ENCODE measurements at places on chromosomes 7 and 10.

DNA sequence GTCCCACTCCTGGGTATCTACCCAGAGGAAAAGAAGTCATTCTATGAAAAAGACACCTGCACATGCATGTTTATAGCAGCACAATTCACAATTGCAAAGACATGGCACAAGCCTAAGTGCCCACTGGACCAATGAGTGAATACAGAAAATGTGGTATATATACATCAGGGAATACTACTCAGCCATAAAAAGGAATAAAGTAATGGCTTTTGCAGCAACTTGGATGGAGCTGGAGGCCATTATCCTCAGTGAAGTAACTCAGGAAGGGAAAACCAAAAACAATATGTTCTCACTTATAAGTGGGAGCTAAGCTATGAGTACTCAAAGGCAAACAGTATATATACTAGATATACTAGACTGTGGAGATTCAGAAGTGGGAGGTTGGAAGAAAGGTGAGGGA, 53.7 kb downstream of the VKORC1L1 start:
- peaks cover 44% of the 10 kb centered on the region for H3K4me1 ChIP-seq
- no peak overlapping the region for H3K27ac ChIP-seq
- H3K4me3 ChIP-seq: no peak overlapping the region
- peaks cover 2% of the 10 kb centered on the region for H3K36me3 ChIP-seq

DNA sequence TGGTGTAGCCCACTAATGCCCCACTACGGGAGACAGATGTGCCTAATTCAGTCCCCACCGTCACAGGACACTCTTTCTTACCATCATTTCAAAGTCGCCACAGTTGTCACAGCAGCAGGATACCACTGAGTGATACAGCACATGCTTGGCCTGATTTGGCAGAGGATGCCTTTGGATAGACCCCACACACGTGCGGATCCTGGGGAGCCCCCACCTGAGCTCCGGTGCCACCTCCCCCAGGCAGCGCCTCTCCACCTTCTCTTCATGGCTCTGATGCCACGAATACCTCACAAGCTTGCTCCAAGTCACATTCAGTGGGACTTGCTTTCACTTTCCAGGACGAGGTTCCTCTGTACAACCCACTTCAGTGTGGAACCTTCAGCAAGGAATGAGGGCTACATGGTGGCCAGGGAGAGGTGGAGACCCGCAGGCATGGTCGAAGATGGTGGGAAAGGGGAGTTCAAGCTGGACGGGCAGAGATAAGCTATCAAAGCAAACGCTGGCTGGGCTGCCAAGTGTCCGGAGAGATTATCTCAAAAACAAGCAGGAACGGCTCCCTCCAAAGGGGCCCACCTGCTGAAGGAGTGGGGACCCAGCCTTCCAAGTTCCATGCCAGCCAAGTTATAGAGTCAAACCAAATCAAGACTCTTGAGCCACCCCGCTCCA, 107.4 kb downstream of the ZRANB1 start:
- H3K4me1 ChIP-seq: peaks cover 6% of the 10 kb centered on the region
- H3K36me3 ChIP-seq: peaks cover 1% of the 10 kb centered on the region
- H3K27me3 ChIP-seq: peaks cover 16% of the 10 kb centered on the region
- DNase-seq: no peak

DNA sequence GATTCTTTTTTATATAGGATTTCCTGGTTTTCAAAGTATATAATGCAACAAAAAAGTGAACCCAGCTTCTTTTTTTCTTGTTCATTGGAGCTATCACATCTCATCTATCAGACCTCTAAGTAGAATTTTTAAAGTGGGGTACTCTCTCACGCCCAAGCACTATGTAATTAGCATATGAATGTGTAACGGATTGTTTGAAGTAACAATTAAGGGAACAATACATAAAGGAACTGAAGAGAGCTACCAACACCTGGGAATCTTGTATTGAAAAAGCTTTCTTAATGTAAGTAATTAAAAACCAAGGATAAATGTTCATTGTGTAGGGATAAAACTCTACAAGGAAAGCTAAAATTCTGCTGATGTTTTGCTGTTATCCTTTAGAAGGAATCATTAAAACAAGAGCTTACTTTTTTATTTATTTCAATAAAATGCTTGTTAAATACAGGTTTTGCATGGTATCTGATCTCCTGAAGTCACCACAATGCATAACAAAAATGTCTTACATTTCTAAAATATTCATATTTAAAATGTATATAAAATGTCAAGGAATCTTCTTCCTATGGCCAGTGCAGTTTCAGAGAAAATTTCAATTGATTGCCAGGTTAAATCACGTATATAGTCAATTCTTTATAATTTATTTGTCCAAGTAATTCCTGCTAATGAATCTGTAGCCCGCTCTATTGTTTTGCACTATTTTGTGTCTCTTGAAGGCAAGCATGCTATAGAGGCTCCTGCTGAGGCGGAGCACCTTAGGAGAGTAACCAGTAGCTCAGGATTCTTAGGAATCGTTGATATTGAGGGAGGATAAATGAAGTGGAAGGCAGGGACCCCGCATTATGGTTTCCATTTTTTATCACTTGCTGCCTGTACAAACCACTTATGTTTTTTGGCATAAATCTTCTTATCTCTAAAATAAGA, 51.6 kb downstream of the PTPRZ1 start:
- no peak for DNase-seq
- no peaks in the 10 kb centered on the region for H3K4me1 ChIP-seq
- no peak overlapping the region for H3K4me3 ChIP-seq
- H3K27ac ChIP-seq: no peak overlapping the region

- H3K27ac ChIP-seq: no peak overlapping the region
- H3K36me3 ChIP-seq: peaks cover 16% of the 10 kb centered on the region
- H3K4me3 ChIP-seq: no peak overlapping the region
- no peak for DNase-seq
- no peaks in the 10 kb centered on the region for H3K4me1 ChIP-seq
Measured at GRCh38 chr10:125797994-125798662, 22.5 kb upstream of the MMP21 start.

GRCh38 chr10:132611986-132612385, 74.4 kb downstream of the INPP5A start:
- H3K27me3 ChIP-seq: no peaks in the 10 kb centered on the region
- DNase-seq: no peak
- H3K4me3 ChIP-seq: no peak overlapping the region

GRCh38 chr7:111788286-111789047, 226.2 kb upstream of the IMMP2L start:
- peaks cover 25% of the 10 kb centered on the region for H3K27me3 ChIP-seq
- no peak overlapping the region for H3K4me3 ChIP-seq
- no peak overlapping the region for H3K27ac ChIP-seq
- no peak for DNase-seq
- H3K36me3 ChIP-seq: no peaks in the 10 kb centered on the region

DNA sequence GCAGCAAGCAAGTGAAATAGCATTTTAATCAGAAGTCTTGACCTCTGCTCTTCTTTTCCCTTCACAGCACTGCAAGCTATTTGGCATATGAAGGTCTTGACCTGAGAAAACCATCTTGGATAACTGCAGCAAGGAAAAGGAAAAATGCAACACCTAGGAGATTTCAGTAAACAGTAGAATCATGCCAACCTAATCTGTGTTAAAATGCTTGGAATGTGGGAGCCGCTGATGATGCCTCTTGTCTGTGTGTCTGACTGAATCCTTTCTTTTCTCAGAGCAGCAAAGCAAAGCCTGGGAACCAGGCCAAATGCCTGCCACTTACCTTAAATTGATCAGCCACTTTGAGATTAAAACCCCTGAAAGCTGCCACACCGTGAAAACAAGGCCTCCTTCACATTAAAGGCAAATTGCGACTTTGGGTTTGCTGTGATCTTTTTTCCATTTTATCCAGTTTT, 80.4 kb upstream of the CDK6 start:
- H3K4me1 ChIP-seq: no peaks in the 10 kb centered on the region
- no peak overlapping the region for H3K4me3 ChIP-seq
- H3K27me3 ChIP-seq: no peaks in the 10 kb centered on the region
- no peak overlapping the region for H3K27ac ChIP-seq
- DNase-seq: no peak

- H3K27me3 ChIP-seq: no peaks in the 10 kb centered on the region
- peaks cover 20% of the 10 kb centered on the region for H3K36me3 ChIP-seq
- no peak for DNase-seq
- H3K27ac ChIP-seq: no peak overlapping the region
Measured at GRCh38 chr7:98874942-98875341, 3.4 kb upstream of the TRRAP start.

DNA sequence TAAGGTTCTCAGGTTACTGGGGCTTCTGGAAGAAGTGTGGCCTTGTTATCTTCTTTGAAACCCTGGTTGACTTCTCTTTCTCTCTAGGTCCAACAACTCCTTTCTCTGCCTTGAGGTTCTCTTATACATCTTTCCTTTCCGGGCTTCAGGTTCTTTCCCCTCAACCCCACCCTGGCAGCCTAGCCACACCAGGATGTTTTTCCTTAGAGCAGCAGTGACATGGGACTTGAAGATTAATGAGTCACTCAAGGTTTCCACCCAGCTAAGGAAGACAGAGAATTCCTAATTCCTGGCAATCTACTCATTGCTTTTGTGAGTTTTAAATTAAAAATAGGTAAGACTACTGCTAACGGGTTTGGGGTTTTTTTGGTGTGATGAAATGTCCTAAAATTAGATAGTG, 121.8 kb upstream of the HPS1 start:
- peaks cover 45% of the 10 kb centered on the region for H3K27me3 ChIP-seq
- no peaks in the 10 kb centered on the region for H3K36me3 ChIP-seq
- no peak for DNase-seq
- no peaks in the 10 kb centered on the region for H3K4me1 ChIP-seq

GRCh38 chr7:1192171-1192676, 32.2 kb upstream of the ZFAND2A start:
- peaks cover 47% of the 10 kb centered on the region for H3K27me3 ChIP-seq
- no peak for DNase-seq
- H3K27ac ChIP-seq: peak overlapping the region; percentile 7
- peaks cover 6% of the 10 kb centered on the region for H3K4me1 ChIP-seq
- H3K36me3 ChIP-seq: peaks cover 4% of the 10 kb centered on the region

GRCh38 chr7:41275255-41275654, 427.6 kb downstream of the INHBA start:
- H3K27ac ChIP-seq: no peak overlapping the region
- no peaks in the 10 kb centered on the region for H3K4me1 ChIP-seq

GRCh38 chr7:143043391-143043790, 8.8 kb upstream of the OR6V1 start:
- H3K27ac ChIP-seq: no peak overlapping the region
- peaks cover 1% of the 10 kb centered on the region for H3K36me3 ChIP-seq
- no peak for DNase-seq
- H3K4me3 ChIP-seq: no peak overlapping the region
- H3K4me1 ChIP-seq: no peaks in the 10 kb centered on the region

- H3K4me1 ChIP-seq: peaks cover 74% of the 10 kb centered on the region
- peak overlapping the region; percentile 75 for H3K4me3 ChIP-seq
- H3K36me3 ChIP-seq: peaks cover 7% of the 10 kb centered on the region
- peak overlapping the region; percentile 76 for H3K27ac ChIP-seq
- H3K27me3 ChIP-seq: no peaks in the 10 kb centered on the region
Measured at GRCh38 chr10:72248468-72249151, 25.1 kb upstream of the DDIT4 start.

- no peak for DNase-seq
- no peak overlapping the region for H3K4me3 ChIP-seq
- peaks cover 26% of the 10 kb centered on the region for H3K4me1 ChIP-seq
Measured at GRCh38 chr7:128934361-128935341, 3.1 kb upstream of the IRF5 start.

GRCh38 chr10:12668634-12669033, 319.3 kb downstream of the CAMK1D start:
- no peak for DNase-seq
- peaks cover 1% of the 10 kb centered on the region for H3K36me3 ChIP-seq
- H3K4me1 ChIP-seq: no peaks in the 10 kb centered on the region
- H3K27ac ChIP-seq: no peak overlapping the region
- no peaks in the 10 kb centered on the region for H3K27me3 ChIP-seq
